ENCODE measurements at places on chromosomes 4 and X.

GRCh38 chrX:141176586-141177451 lies at the start of gene LDOC1:
Gene LDOC1, minus strand, starts transcription at chrX:141177129. Its CDS starts 108 bp downstream, at chrX:141177021.
- DNase-seq = peak; percentile 5

DNA sequence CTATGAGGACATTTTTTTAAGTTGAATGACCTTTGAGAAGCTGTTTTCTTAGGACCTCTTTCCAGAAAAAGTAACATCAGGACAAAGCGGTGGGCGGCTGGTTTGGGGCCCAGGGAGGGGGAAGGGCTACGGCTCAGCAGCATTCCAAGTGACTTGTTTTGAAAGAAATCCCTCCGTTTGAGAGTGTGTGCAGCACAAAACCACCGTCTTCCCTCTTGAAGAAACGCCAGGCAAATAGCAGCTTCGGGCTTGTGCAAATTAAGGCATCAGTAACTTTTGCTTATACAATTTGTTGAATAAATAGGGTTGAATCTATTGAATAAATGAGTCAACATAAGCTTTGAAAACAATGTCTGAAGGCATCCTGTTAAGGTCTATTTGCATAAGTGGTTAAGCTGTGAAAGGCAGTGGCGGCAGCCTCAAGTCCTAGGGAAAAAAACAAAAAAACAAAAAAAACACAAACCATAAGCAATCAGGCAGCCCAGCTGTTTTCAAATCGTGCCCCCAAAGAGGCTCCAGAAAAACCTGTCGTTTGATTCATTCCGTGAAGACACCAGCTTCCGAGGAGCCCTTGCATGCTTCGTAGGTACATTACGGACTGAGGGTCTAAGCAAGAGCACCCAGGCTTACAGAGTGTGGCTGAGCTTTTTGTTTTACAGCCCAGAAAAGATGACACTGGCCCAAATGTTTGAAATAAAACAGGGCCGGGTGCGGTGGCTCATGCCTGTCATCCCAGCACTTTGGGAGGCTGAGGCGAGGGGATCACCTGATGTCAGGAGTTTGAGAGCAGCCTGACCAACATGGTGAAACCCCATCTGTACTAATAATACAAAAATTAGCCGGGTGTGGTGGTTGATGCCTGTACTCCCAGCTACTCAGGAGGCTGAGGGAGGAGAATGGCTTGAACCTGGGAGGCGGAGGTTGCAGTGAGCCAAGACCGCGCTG lies 103.7 kb downstream of the CRLF2 start:
- no peak for DNase-seq

DNA sequence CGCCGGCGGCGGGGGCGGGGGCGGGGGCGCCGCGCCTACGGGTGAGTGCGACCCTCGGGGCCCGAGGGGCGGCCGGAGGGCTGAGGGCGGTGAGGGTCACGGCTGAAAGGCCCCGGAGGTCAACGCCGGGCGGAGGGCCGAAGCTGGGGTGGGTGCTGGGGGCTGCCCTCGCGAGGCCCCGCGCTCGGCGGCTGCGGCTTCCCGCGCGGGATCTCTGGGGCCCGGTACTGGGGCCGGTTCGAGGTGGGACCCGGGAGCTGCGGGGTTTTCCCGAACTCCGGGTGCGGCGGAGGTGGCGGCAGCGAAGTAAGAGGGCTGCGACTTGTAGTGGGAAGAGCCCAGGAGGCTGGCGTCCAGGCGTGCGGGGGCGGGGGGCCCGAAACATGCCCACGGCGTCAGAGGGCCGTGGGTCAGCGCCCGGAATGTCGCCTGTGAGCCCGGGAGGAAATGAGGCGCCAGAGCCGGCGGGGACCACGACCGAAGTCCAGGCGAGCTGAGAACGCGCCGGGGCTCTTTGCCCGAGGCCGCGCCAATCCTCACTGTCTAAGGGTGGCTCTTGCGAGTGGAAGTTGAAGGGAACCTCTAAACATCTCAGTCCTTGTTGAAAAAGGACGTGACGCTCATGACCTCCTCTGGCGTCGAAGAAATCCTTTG lies 407 bp downstream of the IL13RA1 start:
- peak; percentile 0 for DNase-seq

GRCh38 chrX:5595570-5595969 lies 633.1 kb downstream of the NLGN4X start:
- no peak for DNase-seq

GRCh38 chrX:83771664-83772063 lies 89.3 kb upstream of the CYLC1 start:
- DNase-seq = no peak

GRCh38 chrX:7891928-7892327 lies 35.3 kb downstream of the PNPLA4 start:
- DNase-seq = no peak

DNA sequence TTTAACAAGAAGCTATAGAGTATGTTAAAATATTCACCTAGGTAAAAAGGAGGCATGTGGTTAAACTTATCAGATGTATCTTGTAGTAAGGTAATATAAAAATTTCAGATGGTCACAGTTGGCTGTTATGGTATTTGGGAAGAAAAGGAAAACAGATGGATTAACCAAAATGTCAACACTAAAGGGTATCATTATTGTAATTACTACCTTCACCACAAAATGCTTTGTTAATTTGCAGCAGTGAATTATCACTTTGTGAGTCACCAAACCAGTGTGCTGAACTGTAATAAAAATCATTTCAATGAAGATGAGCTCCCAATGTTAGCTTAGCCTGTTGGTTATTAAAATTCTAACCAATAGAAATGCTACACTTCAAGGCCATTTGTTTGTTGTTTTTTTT lies 233.9 kb downstream of the RPA4 start:
- no peak for DNase-seq

DNA sequence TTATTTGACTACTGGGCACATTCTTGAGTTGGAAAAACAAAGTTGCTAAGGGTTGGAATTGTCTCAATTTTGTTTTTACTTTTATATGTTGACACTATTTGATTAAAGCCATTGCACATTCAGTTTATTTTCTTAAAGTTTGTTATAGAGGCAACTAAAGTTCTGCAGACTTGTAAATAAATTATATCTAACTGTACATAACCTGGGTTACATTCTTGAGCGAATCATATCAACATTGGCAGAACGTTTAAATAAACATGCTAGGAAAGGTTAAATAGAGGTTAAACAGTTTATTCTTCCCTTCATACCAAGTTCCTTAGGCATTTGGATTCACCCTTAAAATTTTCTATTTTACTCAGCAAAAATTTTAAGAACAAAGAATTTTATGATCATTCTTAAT lies 74.5 kb downstream of the UCHL1 start:
- DNase-seq = no peak

- no peak for DNase-seq
These were observed 15.5 kb upstream of the HSD17B11 start for GRCh38 chr4:87406462-87406861.

DNA sequence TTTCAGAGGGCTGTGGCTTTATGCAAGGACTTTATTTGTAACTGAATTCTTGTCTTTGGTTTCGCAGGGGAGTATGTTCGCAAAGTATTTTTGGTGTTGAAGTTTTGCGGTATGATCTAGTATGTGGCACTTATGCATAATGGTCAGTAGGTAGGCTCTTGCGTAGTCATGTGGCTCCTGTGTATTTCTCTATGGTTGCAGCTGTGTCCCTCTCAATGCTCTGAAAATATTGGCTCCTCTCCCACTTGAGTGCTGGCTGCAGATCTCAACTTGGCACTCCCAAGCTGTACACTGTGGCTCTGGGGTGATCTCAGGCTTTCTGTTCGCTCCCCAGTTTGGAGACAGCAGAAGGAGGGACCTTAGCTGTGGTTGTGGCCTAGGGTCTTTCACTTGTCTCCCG lies 24.8 kb downstream of the ARMCX5 start:
- DNase-seq = no peak

GRCh38 chr4:78079726-78080430 lies 22.8 kb downstream of the FRAS1 start:
- DNase-seq = no peak

DNA sequence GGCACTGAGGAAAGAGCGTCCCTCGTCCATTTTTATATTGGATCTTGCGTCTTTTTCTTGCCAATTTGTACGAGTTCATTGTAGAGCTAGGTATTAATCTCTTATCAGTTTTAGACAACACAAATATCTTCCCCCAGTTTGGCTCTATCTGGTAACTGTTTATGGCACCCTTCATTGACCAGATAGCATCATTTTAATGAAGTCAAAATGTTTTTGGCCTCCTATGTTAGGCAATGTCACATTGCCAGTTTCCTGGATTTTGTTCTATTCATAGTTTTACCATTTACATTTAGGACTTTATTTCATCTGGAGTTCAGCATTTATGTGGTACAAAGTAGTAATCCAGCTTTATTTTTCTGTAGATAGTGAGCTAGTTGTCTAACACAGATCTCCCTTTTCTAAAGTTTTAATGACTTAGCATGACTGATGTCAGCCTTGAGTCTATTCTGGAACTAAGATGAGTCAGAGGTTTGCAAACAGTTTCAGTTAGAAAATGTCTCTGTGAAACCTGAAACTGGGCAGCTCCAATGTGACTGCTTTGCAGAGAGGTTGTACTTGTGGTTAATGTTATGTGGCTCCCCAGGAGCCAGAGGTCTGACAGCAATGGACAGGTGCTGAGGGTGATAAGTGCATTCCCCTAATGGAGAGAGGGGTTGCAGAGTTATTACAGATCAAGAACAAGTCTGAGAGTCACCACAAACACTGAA lies 5.3 kb upstream of the STBD1 start:
- no peak for DNase-seq

- no peak for DNase-seq
These were observed 88.9 kb upstream of the RPL34 start for GRCh38 chr4:108531461-108531860.

DNA sequence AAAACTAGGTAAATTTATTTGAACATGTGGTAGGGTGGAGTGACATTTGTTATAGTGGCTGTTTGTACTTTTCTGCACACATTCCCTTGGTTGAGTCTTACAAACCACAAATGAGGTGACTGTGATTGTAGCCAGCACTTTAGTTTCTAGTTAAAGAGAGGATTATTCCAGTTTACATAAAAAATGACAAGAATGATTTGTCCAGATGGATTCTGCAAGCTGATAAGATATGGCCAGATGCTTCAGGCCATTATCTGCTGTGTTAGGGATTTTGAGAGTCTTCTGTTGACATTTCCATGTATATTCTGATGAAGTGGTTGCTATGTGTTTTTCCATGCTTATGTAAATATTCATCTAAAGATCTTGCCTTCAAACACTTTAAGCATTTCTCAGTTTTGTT lies 31.0 kb upstream of the PDE5A start:
- DNase-seq = no peak

DNA sequence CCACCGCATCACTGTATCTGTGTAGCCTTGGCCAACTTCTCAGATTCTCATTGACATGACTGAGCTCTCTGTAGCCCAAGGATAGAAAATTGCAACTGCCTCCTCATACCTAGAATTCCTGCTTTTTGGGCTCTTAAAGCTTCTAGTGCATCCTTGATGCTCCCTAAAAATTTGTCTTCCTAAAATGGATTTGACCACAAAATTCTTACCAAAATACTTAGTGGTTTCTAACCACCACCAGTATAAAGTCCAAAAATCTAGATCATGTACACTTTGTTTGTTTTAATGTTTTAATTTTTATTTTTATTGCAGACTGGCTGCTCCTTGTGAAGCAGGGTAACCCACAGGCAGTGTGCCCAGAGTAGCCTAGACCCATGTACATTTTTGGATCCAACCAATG lies 75.5 kb downstream of the TBC1D9 start:
- no peak for DNase-seq

- no peak for DNase-seq
These were observed 15.8 kb downstream of the EGF start for GRCh38 chr4:109928327-109929045.

GRCh38 chr4:42609051-42609450 lies 47.9 kb downstream of the ATP8A1 start:
- no peak for DNase-seq

GRCh38 chrX:110847334-110847733 lies 51.7 kb upstream of the CHRDL1 start:
- DNase-seq = no peak

GRCh38 chrX:39758791-39759525 lies 338.8 kb downstream of the BCOR start:
- DNase-seq = no peak

GRCh38 chr4:143351149-143351691 lies 14.5 kb downstream of the GAB1 start:
- no peak for DNase-seq

GRCh38 chr4:8394061-8394519 lies 46.4 kb downstream of the ACOX3 start:
- DNase-seq = no peak

DNA sequence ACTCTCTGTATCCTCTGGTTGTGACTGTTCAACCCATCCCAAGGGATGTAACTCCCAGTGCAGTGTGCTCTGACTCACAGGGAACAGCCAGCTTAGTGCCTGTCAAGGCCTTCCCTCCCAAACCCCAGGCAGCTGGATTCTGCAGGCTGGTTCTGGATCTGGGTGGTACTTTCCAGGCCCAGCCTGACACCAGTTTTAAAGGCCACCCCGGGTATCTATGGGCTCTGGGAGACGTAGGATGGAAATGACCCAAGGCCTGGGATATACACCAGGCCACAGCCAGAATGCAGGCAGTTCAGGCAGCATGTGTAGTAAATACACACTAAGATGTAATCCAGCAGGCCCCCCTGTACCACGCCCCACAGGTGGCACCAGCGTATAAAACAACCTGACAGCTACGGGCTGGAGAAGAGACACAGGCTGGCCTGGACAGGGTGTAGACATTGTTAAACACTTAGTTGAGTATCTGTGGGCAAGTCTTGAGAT lies 64.2 kb downstream of the SPINK2 start:
- DNase-seq = no peak

DNA sequence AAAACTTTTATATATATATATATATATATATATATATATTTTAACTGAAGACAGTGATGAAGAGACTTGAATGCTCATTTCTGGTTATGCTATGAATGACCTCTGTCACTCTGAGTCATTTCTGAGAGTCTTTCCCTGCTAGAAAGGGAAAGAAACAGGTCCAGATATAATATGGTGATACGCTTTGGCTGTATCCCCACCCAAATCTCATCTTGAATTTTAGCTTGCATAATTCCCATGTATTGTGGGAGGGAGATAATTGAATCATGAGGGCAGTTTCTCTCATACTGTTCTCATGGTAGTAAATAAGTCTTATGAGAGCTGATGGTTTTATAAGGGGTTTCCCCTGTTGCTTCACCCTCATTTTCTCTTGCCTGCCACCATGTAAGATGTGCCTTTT lies 254.1 kb upstream of the IGFBP7 start:
- no peak for DNase-seq
